GM12864 (cell line): ENCODE measurements at places on chromosomes 16 and 17.

- DNase-seq: no peak
Measured at GRCh38 chr16:88424587-88425235, 28.4 kb upstream of the ZFPM1 start.

- no peak for DNase-seq
Measured at GRCh38 chr16:3472878-3473595, 22.3 kb downstream of the C16orf90 start.

DNA sequence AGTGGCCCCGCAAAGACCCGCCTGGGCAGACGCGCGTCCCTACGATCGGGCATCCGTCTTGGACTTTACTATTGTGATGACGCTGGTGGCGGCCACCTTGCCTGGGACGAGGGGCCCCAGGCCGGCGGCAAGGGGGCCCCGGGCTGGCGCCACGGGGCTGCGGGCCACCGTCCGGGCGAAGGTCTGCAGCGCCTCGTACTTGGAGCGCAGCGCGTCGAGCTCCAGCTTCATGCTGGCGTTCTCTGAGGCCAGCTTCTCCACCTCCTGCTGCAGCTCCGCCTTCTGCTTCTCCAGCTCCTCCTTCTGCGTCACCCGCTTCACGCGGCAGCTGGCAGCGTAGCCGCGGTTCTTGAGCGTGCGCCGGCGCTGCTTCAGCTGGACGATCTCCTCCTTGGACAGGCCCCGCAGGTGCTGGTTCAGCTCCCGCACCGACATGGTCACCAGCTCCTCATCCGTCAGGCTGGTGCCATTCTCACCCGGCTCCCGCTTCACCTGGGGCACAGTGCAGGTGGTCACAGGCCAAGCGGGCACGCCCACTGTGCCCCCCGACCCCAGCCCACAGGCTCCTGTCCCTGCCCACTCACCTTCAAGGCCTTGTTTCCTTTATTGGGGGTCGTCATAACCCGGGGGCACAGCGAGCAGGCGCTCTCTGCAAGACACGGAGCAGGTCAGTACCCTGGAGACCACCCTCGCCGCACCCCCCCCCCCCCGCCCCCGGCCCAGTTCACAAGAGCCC, 4.8 kb upstream of the SIRT7 start:
- DNase-seq: no peak

DNA sequence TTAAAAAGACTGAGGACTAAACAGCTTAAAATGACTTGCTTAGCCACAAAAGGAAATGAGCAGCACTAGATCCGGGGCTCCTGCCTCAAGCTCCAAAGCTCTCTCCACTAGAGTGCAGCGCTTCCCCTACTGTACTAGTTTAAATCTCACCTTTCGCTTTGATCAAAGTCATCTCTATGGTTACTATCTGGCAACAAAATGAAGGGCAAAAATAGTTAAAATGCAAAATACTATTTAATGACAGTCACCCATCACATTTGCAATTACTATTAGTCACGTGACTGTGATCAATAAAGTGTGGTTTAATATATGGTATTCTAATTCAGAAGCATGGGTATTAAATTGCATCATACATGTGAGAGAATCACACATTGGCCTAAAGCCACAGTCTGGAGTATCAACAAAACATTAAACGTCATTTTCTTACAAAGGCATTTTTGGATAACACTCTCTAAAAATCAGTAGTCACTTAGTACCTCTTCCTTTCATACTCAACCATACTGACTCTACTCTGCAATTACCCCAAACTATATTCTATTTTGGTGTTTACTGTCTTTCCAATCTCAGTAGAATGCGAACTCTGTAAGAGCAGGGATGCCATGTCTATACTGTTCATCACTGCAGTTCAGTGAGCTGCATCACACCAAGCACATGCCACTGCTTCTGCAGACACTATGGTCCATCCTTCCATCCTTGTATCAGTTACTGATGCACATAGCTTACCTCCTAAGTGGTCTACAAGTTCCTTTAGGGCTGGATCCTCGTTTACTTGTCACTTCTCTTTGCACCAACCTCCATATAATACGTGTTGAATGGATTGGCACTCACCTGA, 6.2 kb downstream of the PSMD12 start:
- DNase-seq: no peak

GRCh38 chr16:85524630-85525419, 88.3 kb upstream of the GSE1 start:
- no peak for DNase-seq

DNA sequence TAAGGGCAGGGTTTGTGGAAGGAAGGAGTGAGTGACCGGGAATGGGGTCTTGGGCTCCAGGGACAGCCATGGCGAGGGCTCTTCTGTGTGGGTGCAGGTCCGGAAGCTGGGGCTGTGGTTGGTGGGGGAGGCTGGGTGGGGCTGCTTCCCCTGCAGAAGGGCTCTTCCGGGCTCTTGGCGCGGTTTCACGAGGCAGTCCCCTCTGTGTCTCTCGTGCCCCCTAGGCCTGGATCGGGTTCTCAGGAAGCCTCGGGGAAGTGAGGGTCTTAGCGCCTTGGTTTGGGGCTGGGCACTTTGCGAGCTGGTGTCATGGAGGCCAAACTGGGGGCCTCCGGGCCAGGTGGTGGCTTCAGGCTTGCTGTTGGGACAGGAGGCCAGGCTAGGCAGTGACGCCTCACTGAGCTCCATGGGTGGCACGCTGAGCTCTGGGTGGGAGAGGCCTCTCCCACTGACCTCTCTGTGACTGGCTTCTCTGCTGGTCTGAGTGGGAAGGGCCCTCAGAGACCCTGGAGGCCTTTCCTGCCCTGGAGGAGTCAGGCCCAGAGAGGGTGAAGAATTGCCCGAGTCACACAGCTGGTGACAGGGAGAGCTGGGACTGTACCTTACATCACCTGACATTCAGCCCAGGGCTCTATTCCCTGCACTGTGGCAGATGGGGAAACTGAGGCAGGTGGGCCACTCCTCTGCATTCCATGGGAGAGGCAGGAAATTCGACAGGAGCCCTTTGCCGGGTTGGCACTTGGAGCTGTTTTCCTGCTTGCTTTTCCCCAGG, 8.2 kb downstream of the ADCY7 start:
- no peak for DNase-seq

DNA sequence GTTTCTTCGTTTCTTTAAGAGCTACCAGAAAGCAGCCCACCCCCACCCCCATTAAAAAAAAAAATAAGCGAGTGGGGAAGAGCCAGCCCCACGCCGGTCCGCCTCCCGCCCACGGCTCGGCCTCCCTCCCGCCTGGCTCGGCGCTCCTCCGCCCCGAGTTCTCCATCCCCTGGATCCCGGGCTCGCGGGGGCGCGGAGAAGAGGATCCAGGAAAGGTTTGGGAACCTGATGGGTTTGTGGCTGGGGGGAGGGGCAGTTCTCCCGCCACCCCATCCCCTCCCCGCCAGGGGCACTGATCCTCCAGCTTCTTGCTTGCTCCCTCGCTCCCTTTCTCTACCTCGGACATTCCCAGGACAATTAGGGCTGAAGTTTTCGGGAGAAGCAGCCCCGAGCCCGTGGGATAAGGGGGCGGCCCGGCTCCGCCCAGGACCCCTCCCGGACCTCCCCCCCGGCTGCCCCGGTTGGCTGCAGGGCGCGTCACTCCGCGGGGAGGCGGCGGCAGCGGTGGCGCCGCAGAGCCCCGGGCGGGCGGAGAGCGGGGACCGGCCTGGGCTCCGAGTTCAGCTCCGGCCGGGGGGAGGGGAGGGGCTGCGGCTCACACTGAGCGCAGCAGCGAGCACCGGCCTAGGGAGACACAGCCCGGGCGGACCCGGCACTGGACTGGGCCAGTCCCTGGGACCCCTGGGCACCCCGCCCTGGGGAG, 1.0 kb upstream of the SALL1 start:
- DNase-seq: no peak

- no peak for DNase-seq
Measured at GRCh38 chr17:8420041-8420934, 15.4 kb upstream of the NDEL1 start.

GRCh38 chr17:20092973-20093626, 83.9 kb downstream of the SPECC1 start:
- no peak for DNase-seq

DNA sequence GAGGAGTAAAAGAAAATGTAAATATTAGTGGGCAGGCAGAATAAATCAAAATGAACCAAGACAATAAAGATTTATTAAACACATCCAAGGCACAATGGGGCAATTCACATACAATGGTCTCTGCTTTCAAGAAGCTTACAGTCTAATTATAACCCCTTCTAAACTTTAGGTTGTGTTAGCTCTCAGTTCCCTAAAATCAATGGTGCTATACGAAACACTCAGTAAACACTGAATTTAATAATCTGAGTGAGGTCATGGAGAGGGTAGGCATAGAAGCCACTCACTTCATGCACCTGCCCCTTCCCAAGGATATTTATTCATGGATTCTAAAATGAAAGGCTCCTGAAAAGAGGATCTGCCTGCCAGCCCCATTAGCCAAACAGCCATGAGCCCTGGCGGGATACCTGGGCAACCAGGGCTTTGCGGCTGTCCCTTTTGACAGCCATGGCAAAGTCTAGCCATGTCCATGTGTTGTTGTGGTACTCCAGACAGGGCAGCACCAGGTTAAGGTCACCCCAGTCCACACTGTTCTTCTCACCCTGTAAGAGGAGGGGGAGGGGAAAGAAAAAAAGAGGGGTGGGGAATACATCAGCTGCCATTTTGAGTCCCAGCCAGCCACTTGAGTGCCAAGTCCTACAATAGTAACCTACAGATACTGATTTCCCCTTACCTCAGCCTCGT, 1.4 kb upstream of the RSKR start:
- no peak for DNase-seq
